Activated gamma-delta T cell treated with anti-CD3 and anti-CD28 coated beads, Interleukin-2, amount 50 U/mL, for 16 hours (primary cell): ENCODE measurements at places on chromosomes 3 and 15.
A peak's percentile ranks its signal among the peaks of the same experiment; 100 is the strongest.

- DNase-seq, result no peak
Observed at GRCh38 chr3:168467115-168467714, 371.5 kb upstream of the GOLIM4 start.

- DNase-seq, result no peak
Observed at GRCh38 chr3:96022676-96023075, 791.7 kb upstream of the EPHA6 start.

- peak; percentile 52 for DNase-seq
Observed at GRCh38 chr3:126982126-126982470, 817 bp upstream of the PLXNA1 start.

- no peak for DNase-seq
Observed at GRCh38 chr15:44319385-44319784, 30.9 kb downstream of the GOLM2 start.

- no peak for DNase-seq
Observed at GRCh38 chr3:98901119-98901391, 440 bp downstream of the DCBLD2 start.

GRCh38 chr3:126523745-126524428 lies at the start of gene CHST13:
Gene CHST13 (plus strand): TSS chr3:126524155. CDS start chr3:126524333, 178 bp downstream.
- DNase-seq, result no peak

DNA sequence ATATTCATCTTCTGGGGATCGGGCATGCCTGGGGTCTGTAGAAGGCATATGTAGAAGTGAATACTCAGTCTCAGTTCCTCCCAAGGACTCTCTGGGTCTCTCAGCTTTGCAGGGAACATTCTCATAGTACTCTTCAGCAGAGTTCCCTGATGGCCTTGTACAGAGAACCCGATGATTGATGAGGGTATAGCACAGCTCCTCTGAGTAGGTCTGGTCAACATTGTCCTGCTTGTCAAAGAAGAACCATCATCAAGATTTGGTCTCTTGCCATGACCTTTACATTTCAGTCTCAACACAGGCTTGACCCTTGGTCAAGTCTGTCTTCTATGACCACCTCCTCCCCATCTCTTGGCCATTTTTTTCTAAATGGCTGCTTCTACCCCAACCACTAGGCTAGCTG lies 9.5 kb downstream of the GCSAM start:
- DNase-seq, result no peak

DNA sequence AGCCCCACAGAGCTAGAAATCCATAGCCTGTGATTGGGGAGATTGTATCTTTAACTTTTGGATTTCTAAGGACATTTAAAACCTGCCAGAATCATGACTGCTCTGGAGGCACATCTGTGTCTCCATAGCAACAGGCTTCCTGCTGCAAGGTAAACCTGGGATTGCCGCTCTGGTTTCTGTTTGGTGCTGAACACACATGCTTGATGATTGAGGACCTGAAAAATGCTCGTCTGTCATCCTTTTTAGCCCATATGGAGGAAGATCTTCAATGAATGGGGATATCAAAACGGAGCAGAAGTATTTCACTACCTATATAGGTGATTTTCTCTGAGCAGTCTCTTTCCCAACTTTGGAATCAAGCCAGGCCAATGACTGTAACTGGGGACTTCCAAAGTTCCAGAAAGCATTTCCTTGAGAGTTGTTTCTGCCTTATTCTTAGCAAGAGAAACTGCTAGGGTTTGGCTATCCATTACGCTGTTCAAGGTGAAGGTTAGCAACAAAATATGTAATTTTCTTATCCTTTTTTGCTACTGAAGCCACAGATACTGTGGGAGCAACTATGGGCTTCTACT lies 96.5 kb upstream of the TNIK start:
- no peak for DNase-seq

DNA sequence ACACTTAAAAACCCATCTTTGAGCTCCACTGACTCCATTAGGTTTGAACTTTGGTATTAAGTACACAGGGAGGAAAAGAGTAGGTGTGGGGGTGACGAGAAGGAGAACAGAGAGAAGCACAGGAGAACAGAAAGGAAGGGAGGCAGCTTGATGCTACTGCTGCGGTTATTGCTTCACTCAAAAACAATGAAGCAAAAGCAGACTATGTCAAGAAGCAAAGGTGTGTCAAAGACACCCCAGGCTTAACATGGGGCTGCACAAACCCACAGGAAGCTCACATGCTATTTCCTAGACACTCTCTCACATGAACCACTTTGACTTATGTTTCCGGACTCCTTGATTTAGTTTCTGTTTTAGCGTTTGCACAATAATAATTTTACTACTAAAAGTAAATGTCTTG lies 961.0 kb upstream of the CFAP20DC start:
- DNase-seq, result peak; percentile 30

DNA sequence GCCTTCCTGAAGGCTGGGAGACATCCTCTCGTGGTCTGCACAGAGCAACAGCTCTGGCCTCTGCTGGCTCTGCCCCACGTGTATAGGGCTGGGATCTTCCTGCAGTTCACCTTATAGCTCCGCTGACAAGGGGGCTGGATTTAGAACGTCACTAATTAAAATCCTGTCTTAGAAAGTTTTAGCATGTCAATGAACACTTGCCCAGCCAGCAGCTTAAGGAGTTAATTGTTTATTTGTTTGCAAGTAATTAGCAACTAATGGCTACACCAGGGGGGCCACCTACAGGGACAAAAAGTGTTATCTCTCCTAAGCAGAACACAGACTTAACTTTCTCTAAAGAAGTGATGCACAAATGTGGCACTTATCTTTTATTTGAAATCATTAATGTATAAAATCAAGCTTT lies at the start of gene HESX1:
HESX1 (minus strand) TSS at position 84 of the 403 bp plus-strand sequence; CDS start at position 24, 60 bp downstream.
- DNase-seq, result no peak

DNA sequence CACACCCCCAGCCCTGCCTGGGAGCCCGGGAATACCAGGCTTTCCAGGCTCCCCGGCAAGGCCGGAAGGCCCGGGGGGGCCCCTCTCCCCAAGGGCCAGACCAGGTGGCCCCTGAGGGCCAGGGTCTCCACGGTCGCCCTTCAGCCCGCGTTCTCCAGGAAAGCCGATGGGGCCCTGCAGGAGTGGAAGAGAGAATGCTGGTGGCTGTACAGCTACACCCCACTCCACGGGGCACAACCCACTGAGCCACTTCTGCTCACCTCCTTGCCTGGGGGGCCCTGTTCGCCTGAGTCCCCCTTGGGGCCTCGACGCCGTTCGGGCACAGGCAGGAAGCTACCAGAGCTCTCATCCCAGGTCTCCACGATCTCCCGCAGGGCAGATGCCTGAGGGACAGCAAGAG lies 11.8 kb upstream of the UCN2 start:
- DNase-seq, result no peak

DNA sequence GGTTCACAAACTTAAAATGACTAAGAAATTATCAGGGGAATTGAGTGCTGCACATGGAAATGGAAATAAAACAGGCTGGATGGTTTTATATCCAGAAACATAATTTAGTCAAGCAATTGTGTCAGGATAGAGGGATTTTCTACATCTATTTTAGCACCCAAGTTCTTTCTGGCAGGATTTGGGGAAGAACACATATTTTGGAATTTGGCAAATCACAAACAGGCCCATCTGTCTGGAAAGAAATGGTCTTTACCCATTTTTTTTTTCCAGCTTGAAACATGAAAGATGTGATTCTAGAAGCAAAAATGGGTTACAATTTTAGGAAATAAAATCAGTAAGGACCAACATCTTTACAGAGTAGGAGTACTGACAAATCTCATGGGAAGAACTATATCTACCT lies 14.4 kb upstream of the UNC13C start:
- DNase-seq, result no peak

DNA sequence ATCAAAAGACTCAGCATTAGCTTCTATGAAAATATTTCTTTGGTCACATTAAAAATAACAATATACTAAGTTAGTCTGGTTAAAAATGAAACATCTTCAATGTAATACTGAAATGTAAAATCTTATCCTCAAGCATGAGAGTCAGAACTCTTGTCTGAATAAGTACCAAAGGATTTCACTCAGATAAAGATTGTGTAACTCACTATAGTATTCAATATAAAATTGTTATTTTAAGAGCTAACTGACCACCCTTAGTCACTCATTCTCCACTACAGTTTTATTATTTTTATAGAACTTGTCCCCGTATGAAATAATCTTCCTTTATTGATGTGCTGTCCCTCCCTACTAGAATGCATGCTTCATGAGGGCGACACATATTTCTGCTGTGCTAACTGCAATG lies 426.3 kb downstream of the MECOM start:
- DNase-seq, result no peak

- no peak for DNase-seq
Observed at GRCh38 chr3:114285648-114286230, 8.1 kb upstream of the TIGIT start.
